Stimulated activated CD8-positive, alpha-beta memory T cell treated with anti-CD3 and anti-CD28 coated beads, Interleukin-2, amount 100 ng/mL, for 1 hour (primary cell): ENCODE measurements at places on chromosomes 3 and 15.

DNA sequence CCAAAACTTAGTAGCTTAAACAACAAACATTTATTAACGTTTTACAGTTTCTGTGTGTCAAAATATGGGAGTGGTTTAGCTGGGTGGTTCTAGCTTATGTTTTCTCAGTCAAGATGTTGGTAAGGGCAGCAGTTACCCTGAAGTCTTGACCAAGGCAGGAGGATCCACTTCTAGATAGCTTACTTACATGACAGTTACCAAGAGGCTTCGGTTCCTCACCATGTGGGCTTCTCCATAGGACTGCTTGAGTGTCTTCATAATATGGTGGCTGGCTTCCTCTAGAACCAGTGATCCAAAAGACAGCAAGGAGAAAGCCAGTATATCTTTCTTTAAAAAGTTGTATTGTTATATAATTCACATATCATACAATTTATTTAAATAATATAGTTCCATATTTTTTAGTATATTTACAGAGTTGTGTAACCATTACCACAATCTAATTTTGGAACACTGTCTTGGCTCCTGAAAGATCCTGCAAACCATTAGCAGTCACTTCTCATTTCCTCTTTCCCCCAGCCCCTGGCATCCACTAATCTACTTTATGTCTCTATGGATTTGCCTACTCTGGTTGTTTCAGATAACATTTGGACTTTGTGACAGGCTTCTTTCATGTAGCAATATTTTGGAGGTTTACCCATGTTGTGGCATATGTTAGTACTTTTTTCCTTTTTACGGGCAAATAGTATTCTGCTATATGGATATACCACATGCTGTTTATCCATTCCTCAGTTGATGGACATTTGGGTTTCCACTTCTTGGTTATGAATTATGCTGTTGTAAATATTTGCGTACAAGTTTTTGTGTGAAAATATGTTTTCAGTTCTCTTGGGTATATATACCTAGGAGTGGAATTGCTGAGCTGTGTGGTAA, 33.3 kb downstream of the MAPK6 start:
- no peak for DNase-seq

DNA sequence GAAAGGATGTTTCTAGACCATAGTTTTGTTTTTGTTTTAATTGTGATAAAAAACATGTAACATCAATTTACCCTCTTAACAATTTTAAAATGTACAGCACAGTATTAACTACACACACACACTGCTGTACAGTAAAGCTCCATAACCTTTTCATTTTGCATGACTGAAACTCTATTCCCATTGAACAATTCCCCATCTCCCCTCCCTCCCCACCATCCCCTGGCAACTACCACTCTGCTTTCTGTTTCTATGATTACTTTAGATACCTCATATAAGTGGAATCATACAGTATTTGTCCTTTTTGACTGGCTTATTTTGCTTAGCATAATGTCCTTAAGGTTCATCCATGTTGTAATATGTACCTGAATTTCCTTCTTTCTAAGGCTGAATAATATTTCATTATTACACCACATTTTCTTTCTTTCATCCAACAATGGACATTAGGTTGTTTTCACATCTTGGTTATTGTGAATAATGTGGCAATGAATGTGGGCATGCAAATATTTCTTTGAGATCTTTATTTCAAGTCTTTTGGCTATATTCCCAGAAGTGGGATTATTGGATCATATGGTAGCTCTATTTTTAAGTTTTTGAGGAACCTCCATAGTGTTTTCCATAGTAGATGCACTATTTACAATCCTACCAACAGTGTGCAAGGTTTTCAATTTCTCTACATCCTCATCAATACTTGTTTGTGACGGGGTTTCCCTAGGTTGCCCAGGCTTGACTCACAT, 10.7 kb downstream of the CHST14 start:
- DNase-seq = no peak

GRCh38 chr15:47741082-47741481, 23.8 kb downstream of the SEMA6D start:
- DNase-seq = no peak

DNA sequence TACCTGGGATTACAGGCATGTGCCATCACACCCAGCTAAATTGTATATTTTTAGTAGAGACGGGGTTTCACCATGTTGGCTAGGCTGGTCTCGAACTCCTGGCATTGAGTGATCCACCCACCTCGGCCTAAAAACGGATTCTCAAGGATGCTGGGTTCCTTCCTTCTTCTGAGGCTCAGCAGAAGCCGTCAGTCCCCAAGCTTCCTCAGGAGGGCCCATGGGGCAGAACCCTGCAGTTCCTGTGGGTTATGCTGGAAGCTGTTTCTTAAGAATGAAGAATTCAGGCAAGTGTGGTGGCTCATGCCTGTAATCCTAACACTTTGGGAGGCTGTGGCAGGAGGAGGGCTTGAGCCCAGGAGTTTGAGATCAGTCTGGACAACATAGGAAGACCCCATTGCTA, 29.0 kb upstream of the ZNF710 start:
- DNase-seq = no peak

DNA sequence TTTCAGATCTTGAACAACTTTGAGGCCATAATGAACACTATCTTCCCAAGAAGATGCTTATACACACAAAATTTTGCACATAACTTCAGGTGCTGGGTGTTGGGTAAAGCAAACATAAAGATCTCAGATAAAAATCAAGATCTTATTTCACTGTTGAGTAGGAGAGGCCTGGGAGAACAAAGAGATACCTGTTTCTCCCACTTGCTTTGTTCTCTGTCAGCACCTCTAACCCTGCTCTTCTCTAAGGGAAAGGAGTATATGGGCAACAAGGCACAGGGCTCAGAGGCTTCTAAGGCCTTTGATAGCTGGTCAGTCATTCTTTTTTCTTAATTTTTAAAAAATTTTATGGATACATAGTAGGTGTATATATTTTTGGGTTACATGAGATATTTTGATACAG, 3.6 kb upstream of the GK5 start:
- no peak for DNase-seq

GRCh38 chr3:10223676-10224639, 24.3 kb upstream of the TATDN2 start:
- peak; percentile 21 for DNase-seq

DNA sequence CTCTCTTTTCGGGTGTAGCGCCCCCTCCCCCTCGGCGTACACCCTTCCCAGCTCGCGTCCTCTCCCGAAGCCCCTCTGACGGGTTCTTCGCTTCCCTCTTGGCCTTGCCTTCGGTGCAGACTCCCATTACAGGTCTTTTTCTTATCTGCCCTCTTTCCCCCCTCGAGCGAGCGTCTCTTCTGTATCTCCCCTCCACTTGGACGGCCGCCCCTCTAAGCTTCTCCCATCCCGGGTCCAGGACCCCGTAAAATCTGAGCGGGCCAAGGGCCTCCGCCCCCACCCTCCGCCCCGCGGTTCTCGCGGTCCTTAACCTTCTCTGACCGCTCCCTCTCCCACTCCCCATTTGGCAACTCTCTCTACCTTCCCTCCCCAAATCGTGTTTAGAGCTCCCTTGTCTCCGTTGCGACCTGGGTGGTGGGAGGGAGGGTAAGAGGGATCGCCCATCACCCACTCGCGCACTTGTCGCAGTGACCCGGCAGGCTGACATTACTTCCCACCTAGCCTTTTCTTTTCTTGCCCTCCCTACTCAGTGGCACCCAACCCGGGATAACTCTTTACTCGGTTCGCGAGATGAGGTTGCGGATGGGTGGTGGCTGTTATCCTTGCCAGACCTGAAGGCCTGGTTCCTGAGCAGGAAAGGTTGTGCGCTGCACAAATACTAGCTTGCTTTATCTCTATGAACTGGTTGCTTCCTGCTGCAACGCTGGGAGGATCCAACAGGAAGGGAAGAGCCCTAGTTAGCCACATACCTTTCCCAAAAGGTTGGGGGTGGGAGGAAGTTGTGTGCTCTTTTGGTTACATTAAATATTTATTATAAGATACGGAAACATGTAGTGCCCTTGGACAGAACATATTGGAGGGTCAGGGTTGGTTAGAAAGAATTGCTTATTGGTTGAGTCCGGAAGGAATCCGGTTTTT, 922 bp downstream of the RAB11A start:
- DNase-seq = no peak

- no peak for DNase-seq
These were observed 35.7 kb upstream of the ACTL6A start for GRCh38 chr3:179526989-179527391.

- DNase-seq = no peak
These were observed 199.2 kb downstream of the IL5RA start for GRCh38 chr3:2910997-2911396.

DNA sequence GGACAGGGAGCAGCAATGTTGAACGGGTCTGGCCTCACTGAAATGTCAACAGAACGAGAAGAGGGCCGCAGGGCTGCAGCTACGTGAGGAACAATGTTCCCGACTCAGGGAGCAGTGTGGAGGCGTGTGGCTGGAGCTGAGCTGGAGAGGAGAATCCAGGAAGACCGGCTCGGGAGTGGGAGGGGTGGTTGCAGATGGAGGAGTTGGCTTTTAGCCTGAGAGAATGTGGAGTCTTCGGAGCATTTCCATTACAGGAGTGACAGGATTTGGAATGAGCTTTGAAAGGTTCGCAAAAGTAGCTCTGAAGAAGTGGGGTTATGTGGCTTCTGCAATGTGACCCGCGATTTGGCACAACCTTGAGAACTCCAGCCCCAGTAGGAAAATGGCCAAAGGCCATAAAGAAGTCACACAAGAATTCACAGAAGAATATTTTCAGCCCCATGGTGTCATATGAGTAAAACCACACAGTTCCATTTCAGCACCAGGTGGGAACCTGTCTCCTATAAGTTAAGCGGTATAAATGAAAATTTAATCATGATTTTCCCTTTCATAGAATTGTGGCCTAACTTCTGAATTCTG, 78.8 kb upstream of the NSMCE3 start:
- no peak for DNase-seq

- DNase-seq = peak; percentile 47
These were observed at the start of gene CLDN1 for GRCh38 chr3:190321789-190322603. Gene CLDN1 (minus strand): TSS chr3:190322446. CDS start chr3:190322206, 240 bp downstream.

DNA sequence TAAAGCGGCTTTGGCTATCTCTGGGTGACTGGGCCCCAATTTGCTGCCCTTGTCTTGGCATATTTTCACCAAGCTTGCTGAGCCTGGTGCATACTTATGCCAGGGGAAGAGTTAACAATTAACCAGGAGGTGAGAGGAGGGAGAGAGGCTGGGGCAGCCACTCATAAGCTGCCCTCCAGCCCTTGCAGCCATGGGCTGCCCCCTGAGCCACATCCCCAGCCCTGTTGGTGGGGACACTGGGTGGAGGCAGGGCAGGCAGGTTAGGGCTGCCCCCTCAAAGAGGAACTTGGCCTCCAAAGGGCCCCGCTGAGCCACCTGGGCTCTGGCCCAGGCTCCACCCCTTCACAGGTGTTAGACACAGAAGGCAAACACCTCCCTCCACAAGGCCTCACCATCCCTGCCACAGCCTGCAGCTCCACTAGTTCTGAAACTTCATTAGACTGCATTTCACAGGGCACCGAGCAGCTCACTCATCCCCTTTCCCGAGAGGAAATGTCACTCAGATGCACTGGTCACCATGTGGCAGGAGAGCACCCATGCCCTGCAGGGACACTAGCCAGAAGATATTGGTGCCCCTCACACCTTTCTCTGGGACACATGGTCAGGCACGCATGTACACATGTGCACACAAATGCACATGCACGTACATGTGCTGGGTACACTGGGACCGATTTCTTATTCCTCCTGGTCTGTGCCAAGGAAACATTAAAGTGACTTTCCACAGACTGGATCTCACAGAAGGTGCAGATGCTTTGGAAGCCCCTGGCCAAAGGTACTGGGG, 20.2 kb downstream of the AMOTL2 start:
- no peak for DNase-seq

DNA sequence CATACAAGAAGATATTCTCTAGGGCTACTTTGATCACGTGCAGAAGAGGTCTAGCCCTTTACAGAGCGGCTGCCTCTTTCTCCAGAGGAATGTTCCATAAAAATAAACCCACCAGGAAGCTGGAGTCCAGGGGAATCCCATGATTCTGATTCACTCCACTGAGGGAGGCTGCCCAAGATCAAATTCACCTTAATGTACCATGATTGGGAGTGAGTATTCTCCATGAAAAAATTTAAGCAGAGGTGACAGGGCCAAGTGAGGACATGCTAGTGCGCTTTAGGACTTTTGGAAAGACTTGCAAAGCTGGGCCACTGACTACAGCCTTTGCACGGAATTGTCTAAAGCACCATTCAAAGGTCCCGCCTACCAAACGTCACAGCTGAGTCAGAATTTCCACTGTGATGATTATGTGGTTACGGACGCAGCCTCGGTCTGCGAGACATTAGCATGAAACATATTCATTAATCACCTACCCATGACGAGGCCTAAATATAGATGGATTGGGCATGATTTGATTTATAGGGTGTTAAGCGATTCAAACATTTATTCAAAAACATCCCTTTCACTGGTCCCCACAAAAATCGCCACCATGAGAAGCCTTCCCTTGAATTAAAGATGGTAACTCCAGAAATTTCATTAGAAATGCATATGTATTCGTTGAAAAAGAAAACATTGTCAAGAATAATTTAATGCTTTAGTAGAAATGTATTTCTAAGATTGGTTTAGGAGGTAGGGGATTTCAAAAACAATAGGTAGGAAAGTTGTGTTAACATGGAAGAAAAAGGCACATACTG, 152.6 kb downstream of the GREM1 start:
- no peak for DNase-seq

- DNase-seq = no peak
These were observed 43.4 kb downstream of the C2CD4A start for GRCh38 chr15:62109982-62110851.

GRCh38 chr15:62966294-62967078, 76.1 kb upstream of the TPM1 start:
- no peak for DNase-seq
